ENCODE measurements at places on chromosomes 4 and X.

- no peak for DNase-seq
Observed at GRCh38 chrX:44035571-44035970, 62.4 kb upstream of the NDP start.

DNA sequence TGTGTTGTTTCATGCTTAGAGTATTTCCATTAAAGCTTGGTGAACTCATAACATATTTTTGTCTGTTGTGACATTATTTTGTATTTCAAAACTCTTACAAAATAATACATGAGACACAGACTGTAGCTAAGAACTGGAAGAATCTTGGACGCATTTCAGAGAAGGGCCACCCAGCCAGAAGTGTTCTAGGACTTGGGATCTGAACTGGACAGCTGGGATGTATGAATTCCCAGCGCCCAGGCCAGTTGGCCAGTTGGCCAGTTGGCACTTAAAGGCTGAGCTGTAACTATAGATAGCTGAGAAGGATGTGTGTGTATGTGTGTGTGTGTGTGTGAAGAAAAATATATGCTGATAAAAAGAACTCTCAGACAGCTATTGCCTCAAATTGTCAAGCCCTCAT is 193.4 kb upstream of the GPR101 start:
- no peak for DNase-seq

DNA sequence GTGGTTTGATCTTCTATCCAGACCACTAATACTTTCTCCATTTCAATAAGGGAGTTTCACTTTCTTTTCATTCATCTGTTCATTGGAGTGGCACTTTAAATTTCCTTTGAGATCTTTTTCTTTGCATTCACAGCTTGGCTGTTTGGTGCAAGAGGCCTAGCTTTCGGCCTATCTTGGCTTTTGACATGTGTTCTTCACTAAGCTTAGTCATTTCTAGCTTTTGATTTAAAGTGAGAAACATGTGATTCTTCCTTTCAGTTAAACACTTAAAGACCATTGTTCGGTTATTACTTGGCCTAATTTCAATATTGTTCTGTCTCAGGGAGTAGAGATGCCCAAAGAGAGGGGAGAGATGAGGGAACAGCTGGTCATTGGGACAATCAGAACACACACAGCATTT is 24.3 kb downstream of the CXCL13 start:
- no peak for DNase-seq

- DNase-seq: no peak
Observed at GRCh38 chrX:40471965-40472648, 108.7 kb upstream of the ATP6AP2 start.

GRCh38 chr4:115107411-115107810 is 6.0 kb downstream of the NDST4 start:
- DNase-seq: no peak

GRCh38 chrX:123190096-123190495 is 6.0 kb downstream of the GRIA3 start:
- no peak for DNase-seq

GRCh38 chr4:7487502-7487901 is 52.8 kb upstream of the PSAPL1 start:
- DNase-seq: no peak

- no peak for DNase-seq
Observed at GRCh38 chrX:132909643-132910042, 48.8 kb downstream of the HS6ST2 start.

GRCh38 chrX:118506805-118507480 is 11.3 kb downstream of the DOCK11 start:
- DNase-seq: no peak

DNA sequence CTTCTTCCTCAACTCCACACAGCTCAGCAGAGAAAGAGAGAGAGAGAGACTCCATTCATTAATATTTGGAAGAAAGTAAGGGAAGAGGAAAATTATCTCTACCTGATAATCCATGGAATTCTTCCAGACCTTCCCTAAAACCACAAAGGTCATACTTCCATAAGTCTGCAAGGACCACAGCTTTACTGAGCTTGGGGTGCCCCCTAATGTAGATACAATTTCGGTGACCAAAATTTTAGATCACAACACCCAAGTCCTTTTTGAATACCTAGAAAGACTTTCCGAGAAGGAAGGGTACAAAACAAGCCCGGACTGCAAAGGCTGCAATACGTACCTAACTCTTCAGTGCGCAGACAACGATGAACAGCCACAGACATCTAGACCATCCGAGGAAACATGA is 523.9 kb downstream of the GLUD2 start:
- no peak for DNase-seq

- no peak for DNase-seq
Observed at GRCh38 chrX:66553973-66554372, 84.9 kb downstream of the EDA2R start.

DNA sequence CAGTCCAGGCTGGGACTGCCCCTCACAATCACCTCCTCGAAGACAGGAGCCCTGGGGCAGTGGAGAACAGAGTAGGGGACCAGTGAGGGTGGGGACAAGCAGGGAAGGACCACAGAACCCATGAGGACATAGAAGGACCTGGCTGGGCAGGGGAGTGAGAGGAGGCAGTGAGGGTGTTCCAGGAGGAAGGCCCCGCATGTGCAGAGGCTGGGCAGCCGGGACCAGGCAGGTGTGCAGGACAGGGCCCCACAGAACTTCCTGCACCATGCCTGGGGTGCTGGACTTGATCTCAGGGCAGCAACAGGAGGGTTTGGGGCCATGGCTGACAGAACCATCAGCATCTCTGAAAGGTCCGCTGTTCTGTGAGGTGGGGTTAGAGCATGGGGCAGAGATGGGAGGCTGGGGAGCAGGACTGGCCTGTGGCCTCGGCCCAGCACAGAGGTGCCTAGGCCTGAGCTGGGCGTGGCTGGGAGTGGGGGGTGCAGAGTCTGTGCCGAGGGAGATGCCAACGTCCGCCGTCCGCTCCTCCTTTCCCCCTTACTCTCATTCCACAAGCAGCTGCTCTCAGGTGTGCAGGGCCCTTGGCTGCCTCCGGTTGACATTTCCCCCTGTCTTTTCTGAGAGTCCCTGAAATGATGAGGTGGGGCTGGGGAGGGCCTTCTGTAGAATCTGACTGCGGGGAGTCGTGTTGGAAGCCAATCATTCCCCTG is 40.8 kb downstream of the EVC start:
- DNase-seq: no peak

GRCh38 chrX:47650164-47651042 is at the start of gene ELK1:
Gene ELK1 (minus strand): TSS chrX:47650563. CDS start chrX:47641441, 9,122 bp downstream.
- DNase-seq: peak; percentile 73

DNA sequence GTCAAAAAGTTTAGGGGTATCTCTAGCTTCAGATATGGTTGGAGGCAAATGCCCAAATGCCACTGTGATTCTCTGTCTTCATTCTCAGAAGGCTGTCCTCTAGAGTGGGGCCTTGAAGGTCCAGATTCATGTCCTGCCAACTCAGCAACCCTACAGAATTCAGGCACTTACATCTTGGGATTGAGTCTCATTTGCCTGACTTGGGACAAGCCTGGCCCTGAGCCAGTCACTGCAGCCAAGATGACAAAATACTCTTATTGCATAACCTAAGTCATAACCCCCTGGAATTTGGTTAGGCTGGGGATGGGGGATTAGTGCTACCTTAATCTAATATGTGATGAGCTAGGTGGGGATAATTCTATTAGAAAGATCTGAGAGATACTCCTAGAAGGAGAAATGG is 100.5 kb downstream of the AREG start:
- DNase-seq: no peak

DNA sequence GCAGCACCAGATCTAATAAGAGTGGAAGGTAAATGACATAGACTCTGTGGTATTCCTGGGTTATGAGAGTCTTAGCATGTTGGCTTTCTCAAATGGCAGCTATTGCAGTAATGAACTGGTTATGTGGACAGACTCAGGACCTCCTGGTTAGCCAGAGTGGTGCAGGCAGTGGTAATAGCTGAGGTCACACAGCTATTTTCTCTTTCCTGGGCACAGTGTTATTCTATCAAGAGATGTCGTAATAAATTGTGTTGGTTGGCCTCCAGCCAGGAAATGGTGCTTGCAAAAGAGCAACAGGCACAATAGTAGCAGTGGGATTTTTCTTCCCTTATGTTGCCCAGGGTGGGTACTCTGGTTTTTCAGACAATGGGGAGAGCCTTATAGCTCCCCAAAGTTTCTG is 279.2 kb upstream of the FGF16 start:
- no peak for DNase-seq

DNA sequence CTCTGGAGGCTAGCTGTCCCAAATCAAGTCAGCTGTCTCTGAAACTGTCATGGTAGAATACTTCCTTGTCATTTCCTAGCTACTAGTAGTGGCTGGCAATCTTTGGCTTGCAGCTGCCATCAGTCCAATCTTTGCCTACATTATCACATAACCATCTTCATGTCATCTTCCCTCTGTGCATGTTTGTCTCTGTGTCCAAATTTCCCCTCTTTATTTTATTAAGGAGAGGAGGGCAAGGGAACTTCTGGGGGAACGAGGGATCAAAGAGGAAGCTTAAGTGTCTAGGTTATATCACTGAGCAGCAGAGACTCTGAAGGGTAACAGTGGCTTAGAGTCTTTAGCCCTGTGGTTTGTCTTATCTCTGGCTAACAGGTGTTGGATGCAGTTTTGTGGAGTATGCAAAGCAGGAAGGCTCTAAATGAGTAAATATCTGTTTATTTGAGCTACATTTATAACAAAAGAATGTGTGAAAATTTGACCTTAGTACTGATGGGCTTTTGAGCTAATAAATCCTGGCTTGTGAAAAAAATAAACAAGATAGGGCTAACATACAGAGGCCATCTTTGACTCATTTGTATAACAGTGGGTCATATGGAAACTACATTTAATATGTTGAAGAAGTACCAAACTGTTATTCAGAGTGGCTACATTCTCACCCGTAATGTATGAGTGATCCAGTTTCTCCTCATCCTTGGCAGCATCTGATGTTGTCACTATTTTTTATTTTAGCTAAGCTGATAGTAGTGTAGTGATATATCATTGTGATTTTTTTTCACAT is 49.4 kb upstream of the ENOX2 start:
- no peak for DNase-seq

DNA sequence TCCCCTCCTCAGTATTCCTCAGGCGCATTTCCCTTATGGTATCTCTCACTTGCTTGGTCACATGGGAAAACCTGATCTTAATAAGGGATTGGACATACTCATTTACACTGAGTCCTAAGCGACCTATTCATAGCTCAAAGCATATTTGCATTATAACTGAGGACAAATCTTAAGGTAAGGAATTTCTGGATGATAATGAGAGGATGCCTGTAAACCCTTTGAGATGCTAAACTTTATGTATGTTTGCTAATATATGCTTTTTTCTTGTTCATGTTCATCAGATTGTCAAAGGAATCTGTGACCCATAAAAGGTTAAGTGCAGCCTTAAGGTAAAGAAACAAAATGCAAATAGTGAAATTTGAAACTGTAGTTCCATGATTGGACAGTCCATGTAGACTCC is 53.8 kb upstream of the TRPC5OS start:
- DNase-seq: no peak

GRCh38 chr4:7910952-7911578 is 28.6 kb downstream of the AFAP1 start:
- no peak for DNase-seq

DNA sequence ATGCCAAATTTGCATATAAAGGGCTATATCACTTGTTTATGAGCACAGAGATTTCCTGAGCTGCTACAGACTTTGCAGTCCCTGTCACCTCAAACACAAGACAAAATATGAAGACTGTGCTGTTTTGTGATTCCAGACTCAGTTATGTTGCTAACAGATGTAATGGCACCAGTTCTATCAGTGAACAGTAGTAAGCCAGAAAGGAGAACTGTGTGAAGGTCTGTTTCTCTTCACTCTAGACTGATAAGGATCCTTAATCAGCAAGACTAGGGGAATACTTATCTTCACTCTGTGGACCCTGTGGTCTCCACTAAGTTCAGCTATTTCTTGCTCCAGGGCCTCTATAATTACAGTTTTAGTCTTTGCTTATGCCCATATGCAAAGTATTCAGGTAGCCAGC is 82.7 kb downstream of the ANXA5 start:
- DNase-seq: no peak

DNA sequence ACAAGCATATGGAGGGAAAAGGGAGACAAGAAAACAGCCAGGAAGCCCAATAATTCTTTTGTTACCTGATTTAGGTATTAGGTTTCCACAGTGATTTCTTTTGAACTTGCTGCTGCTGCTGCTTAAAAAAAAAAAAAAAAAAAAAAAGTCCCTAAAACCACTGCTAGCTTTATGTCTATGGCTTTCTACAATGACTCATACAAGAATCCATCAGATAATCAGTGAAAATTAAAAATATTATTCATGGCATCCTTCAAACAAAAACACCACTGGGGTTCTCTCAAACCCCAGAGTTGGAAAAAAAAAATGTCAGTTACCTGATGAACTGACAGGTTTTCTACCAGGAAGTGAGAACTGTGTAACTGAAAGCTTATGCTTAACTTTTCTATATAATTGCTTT is 14.3 kb downstream of the EPHA5 start:
- DNase-seq: no peak

- DNase-seq: no peak
Observed at GRCh38 chr4:177041356-177041755, 248.6 kb upstream of the VEGFC start.

GRCh38 chr4:16192631-16193518 is 33.4 kb downstream of the TAPT1 start:
- no peak for DNase-seq

DNA sequence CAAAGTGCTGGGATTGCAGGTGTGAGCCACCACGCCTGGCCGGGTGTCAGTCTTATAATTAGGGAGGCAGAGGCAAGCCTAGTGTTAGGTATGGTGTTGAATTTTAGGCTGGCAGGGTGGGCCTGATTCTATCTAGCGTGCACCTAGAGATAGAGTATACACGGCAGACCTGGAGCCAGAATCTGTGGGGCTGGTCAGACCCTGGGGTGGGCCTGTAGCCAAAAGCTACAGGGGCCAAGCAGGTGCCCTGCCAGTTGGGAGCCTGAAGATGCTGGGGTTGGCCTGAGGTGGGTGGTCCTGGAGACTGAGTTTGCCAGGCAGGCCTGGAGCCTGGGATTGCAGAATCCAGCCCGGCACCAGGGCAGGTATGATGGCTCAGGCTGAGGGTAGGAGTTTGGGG is 1580.3 kb downstream of the ARAP2 start:
- no peak for DNase-seq

DNA sequence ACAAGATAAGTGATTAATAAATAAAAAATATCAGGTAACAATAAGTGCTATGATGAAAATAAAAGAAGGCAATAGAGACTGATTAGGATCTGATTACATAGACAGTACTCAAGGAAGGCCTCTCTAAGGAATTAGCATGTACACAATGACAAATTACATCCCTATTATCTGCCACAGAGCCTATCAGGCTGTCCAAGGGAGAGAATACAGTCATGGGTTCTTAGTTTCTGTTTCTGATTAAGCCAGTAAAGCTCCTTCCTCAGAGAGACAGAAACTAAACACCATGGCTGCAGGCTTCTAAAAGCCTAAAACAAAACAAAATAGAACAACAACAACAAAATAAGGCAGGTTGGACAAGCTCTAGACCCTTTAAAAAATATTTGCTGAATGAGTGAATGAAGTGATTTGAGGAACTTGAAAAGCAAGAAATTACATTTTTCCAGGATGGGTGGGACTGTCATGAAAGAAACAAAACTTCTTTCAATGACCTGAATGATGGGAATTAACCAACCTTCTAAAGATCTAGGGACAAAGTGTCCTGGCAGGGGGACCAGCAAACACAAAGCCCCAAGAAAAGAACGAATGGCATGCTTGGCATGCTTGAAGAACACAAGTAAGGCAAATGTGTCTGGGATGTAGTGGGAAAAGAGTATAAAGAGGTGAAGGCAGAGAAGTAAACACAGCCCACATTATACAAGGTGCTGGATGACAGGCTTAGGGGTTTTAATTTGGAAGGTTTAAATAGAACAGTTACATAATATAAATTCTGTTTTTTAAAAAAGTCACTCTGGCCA is 44.1 kb downstream of the NAA11 start:
- no peak for DNase-seq

- DNase-seq: no peak
Observed at GRCh38 chrX:127128282-127128681, 308.8 kb downstream of the PRR32 start.
